ENCODE measurements at places on chromosomes 11 and 22.

DNA sequence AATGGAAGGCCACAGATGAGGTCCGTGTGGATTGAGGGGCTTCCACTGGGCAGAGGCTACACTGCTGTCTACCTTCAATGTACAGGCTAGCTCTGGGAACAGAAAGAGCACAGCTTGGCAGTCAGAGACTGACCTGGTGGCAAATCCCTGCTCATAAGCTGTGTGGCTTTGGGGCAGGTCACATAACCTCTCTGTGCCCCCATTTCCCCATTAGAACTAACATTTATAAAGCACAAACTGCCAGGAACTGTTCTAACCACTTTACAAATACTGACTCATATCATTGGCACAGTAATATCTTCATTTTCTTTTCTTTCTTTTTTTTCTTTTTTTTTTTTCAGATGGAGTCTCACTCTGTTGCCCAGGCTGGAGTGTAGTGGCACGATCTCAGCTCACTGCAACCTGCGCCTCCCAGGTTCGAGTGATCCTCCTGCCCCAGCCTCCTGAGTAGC lies 3.1 kb downstream of the FOSL1 start:
- DNase-seq = no peak

- DNase-seq = peak; percentile 46
Measured at GRCh38 chr22:43884600-43885318, 7.1 kb downstream of the PNPLA5 start.

- DNase-seq = no peak
Measured at GRCh38 chr11:44335919-44336318, 26.0 kb upstream of the ALX4 start.

- no peak for DNase-seq
Measured at GRCh38 chr22:47335958-47336357, 573.5 kb downstream of the TBC1D22A start.

DNA sequence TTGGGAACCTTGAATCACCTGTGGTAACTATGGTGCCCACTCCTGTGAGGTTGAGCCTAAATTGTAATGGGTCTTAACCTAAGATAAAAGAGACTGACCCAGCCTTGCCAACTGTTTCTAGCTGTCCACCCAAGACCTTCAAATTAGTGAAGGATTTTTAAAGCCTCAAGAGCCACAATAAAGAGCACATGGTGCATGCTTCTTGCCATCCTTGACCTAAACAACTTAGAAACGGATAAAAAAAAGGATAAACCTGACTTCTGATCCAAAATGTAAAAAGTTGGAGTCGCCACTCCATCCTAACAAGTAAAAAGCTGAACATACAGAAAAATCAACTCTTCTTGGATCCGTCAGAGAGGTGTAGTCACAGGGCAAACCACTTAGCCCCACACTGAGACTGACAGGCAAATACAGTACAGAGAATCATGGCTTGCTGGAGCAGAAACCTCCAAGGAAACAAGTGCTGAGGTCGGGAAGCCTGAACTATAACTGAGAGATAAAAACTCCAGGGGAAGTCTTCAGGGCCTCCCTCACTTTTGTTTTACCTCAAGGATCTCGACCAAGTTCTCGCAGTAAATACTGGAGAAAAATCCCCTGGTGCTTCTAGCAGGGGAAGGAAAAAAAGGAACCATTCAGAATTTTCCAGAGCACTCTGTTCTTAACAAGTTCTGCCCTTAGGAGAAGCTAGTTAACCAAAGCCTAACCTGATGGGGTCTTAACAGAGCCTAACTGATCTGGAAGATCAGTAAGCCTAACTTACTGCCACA lies 16.3 kb downstream of the ENTHD1 start:
- no peak for DNase-seq

DNA sequence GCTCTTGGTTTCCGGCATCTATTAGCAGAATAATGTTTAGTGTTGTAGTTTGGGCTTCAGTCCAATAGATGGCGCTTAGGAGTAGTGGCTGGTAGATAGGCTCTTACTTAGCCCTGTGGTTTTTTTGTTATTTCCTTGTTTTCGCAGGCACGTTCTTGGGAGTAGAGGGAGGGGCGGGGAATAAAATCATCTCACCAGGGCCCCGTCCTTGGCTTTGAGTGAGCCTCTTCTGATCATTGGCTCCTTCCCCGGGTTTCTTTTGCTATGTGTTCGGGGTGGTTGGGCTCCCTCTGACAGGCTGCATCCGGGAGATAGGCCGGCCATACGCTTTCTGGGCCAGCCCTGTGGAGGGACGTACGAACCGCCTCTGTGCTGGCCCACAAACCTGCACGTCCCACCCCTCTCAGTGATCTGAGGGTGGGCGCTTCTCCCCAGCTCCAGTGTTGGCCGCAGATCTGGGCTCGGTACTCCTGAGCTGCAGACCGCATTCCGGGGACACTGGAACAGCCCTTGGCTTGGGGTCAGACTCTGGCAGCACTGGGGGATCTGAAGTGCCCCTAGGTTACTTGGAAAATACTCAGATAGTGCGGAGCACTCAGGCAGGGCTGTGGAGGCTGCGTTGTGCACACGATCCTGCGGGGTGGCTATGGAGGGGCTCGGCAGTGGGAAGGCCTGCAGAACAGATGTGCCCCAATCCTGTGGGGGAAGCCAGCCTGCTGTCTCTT lies 217.0 kb downstream of the DYNC2H1 start:
- peak; percentile 95 for DNase-seq

DNA sequence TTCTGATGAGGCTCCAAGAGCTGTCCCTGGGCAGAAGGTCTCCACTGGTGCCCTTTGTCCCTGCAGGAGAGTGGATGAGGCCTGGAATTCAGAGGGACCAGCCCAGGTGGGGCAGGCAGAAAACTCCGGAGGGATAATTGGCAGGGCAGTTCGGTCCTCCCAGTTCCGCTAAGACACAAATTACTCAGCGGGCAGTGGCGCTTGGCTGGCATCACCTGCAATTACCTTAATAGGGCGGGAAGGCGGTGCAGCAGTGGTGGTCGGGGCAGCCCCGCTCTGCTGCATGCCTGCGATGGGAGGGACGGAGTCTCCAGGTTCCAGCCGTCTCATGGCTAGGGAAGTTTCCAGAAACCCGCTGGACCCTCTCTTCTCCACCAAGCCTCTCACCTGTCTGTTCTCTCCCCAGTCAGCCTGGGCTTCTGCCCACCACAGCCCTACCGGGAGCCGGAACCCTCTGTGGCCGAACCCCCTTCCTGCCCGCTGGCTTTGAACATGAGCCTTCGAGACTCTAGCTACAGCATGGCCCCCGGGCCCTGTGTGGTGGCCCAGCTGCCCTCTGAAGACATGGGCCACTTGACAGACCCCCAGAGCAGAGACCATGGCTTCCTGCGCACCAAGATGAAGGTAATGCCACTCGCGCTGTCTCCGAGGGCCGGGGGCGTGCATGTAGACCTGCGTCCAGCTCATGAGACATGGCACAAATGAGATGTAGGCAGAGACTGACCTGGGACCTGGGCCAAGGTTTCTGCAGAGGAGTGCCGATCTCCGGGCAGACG lies 7.0 kb downstream of the OVOL1 start:
- DNase-seq = no peak

GRCh38 chr11:44948155-44948554 lies 2.5 kb downstream of the TP53I11 start:
- DNase-seq = no peak

GRCh38 chr11:104573441-104573990 lies 324.7 kb downstream of the CASP12 start:
- DNase-seq = peak; percentile 40

- peak; percentile 32 for DNase-seq
Measured at GRCh38 chr22:19407649-19408606, 23.6 kb downstream of the HIRA start.

DNA sequence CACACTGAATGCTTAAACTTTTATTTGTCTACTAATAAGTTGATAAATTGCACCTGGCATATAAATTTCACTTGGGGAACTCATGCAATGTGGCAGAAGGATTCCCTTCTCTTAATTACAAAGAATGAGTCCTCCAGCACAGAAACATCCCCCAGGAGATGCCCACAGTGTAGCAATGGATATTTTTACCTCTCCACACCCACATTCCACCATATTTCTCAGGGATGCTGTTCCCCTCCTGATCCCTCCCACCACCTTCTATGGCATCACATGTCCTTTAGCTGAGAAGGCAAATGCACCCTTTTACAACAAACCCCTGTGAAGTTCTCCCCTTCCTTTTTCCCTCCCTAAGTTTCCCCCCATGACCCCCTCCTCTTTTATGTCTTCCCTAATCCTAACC lies 56.1 kb upstream of the UBASH3B start:
- DNase-seq = no peak

- peak; percentile 54 for DNase-seq
Measured at GRCh38 chr11:124195189-124195734, 12.1 kb downstream of the OR10D3 start.

GRCh38 chr11:131662317-131662972 lies 292.0 kb downstream of the NTM start:
- no peak for DNase-seq

GRCh38 chr11:8731647-8732323 lies 49.2 kb downstream of the RPL27A start:
- no peak for DNase-seq

- no peak for DNase-seq
Measured at GRCh38 chr11:133555034-133555433, 22.7 kb upstream of the OPCML start.

DNA sequence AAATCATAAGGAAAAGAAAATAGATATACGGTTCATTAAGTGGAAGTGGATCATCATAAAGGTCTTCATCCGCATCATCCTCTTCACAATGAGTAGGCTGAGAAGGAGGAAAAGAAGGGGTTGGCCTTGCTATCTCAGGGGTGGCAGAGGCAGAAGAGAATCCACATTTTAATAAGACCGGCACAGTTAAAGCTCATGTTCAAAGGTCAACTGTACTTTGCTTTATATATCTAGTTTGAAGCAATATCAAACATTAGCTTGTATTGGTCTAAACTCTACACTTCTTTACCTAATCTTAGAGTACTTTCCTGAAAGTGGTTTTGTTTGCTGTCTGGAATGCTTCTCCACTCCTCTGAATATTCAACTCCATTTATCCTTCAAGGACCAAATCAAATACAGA lies 5.7 kb upstream of the PPFIBP2 start:
- no peak for DNase-seq

GRCh38 chr11:93875637-93876036 lies 25.2 kb upstream of the VSTM5 start:
- DNase-seq = no peak

- DNase-seq = no peak
Measured at GRCh38 chr11:76214186-76214585, 7.9 kb upstream of the WNT11 start.

DNA sequence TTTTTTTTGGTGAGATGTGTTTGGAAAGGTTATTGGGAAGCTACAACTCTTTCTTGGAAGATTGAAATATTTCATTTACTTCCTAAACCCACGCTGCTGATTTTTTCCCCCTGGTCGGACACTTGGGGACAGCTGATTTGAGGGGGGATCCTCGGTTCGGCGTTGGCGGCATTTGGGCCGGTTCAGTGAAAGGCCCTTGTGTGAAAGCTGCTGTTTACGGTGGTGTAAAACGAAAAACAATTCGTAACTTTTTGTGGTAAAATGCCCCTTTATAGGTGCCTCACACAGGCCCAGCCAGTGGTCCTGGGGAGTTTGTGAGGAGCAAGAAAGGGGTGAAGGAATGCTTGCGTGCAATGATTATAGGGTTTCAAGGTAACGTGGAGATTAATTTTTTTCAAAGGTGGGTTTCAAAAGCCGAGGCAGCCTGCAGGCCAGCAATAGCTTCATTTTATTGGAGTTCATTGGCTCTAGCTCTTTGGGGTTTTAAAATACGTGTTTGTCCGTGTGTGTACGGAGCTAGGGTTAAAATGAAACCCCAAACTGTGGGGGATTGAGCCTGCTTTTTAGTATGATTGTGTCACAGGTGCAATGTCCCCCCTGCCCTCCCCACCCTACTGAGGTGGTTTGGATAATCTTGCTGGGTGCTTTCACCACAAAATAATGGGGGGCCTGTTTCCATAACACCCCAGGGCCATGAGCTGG lies 77.2 kb upstream of the PPARA start:
- DNase-seq = no peak

DNA sequence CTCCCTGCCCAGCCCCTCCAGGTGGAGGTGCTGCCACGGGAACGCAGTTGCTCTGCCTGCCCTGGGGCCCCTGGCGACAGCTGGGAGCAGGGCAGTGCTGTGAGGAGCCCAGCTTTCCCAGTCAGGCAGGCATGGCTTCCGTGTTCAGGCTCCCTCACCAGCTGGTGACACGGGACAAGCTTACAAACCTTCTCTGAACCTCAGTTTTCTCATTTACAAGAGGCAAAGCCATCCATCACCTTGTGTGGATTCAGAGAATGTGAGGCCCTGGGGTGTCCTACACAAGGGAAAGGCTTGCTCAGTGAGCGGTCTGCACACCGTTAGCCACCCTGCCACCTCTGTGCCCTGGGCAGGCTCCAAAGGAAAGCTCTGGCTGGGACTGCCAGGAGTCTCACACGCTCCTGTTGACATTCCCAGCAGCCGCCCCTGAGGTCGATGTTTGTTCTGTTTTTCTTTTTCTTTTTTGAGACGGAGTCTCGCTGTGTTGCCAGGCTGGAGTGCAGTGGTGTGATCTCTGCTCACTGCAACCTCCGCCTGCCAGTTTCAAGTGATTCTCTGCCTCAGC lies 23.5 kb downstream of the SUN2 start:
- no peak for DNase-seq

- DNase-seq = no peak
Measured at GRCh38 chr22:37419969-37420685, 7.2 kb downstream of the ELFN2 start.

- no peak for DNase-seq
Measured at GRCh38 chr22:39528080-39528661, 4.4 kb downstream of the RPS19BP1 start.

DNA sequence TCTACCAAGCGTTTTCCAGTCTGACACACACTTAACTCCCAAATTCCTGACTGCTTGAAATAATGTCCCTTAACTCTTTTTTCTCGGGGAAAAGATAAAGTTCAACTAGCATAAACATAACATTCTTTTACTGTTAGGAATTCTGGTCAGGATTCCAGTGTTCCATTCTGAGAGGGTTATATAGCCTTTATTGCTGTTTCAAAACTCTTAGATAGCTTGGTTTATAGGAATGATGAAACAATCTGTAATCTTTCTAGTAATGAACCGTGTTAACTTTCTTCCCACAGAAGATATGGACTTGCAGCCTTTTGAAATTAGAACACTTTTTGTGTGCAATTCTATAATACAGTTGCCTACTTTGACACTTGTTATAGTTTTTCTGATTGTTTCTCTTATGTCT lies 8.6 kb downstream of the REXO2 start:
- DNase-seq = peak; percentile 85

GRCh38 chr11:93648158-93648557 lies 13.3 kb upstream of the CEP295 start:
- DNase-seq = peak; percentile 27

DNA sequence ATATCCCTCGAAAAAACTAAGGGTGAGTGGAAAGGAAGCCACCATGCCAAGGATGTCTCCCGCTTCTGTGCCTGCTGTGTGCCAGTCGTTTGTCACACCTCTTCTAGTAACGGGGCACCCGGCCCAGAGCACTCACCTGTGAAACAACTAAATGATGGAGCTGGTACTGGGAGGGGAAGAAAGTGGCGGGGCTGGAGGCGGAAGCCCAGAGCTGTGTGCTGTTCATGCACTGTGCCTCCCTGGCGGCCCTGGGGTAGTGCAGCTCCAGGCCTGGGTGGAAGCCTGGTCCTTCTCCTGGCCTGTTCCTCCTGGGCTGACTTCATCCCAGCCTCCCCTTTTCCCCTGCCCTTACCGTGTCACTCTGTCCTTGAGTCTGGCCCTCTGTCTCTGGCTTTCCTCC lies 130.2 kb downstream of the CEP164 start:
- DNase-seq = no peak
